MG63 (cell line): ENCODE measurements at places on chromosomes 16 and 17. TPM values are rescaled to one million over a fixed set of nuclear protein-coding genes. Genes with fewer than 3 reads are reported as not detected.

DNA sequence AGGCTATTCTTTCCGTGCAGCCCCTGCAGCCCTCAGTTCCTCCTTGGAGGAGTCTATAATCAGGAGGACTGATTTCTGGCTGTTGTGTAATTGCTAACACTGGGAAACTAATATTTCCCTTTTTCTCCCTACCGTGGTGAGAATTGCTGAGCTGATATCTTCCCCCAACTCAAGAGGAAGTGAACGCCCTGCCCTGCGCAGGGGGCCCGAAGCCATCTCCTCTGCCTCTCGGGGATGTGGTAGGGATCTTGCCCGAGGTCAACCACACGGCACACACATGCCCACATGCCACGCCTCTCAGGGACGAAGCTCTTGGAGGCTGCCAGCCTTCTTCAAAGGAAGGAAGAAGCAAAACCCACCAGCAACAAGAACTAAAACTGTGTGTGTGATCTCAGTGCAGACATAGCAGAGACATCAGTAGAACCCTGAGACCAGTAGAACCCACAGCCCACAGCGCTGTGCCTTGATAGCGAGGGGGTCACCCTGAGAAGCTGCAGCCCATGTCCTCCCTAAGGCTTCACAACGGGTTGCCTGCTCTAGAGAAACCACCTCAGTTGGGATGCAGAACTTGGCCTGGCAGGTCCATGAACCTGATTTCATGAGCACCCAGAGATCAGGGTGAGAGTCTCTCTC is 8.9 kb upstream of the ULK2 start:
- DNase-seq = no peak

GRCh38 chr16:88967830-88968588 is 9.0 kb downstream of the CBFA2T3 start:
- DNase-seq = no peak

GRCh38 chr16:70689035-70689969 is 3.4 kb upstream of the MTSS2 start:
- no peak for DNase-seq

GRCh38 chr17:36703860-36704266 is 102.5 kb downstream of the MRM1 start:
- DNase-seq = peak; percentile 49

GRCh38 chr17:32396343-32396742 is 46.4 kb downstream of the ZNF207 start:
- no peak for DNase-seq

GRCh38 chr16:77674888-77675287 is 47.4 kb upstream of the NUDT7 start:
- DNase-seq = no peak

DNA sequence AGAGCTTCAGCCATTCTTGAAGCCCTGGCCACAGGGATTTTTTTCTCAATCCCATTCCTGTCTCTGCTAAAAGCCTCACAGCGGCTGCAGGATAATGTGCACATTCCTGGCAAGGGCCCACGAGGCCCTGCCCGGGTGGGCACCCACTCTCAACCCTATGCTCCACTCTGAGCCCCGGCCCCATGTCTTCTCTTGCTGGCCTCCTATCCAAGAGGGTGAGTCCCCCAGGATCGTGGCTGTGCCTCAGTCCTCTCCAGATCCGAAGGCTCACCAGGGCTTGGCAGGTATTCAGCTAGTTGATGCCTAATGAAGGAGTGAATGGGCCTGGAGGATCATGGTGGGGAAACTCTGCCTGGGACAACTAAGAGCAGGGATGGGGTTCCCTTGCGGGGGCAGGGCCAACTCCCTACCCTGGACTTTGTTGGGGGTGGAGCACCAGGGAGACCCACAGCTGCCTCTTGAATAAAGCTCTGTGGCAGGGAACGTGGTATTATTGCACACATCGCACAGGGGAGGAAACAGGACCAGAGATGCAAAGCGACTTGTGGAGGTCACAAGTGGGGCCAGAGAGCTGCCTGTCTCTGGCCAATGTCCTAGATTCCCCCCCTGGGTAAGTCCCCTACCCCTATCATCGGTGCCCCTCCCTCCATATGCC is 5.4 kb downstream of the ARHGAP27 start:
- no peak for DNase-seq

DNA sequence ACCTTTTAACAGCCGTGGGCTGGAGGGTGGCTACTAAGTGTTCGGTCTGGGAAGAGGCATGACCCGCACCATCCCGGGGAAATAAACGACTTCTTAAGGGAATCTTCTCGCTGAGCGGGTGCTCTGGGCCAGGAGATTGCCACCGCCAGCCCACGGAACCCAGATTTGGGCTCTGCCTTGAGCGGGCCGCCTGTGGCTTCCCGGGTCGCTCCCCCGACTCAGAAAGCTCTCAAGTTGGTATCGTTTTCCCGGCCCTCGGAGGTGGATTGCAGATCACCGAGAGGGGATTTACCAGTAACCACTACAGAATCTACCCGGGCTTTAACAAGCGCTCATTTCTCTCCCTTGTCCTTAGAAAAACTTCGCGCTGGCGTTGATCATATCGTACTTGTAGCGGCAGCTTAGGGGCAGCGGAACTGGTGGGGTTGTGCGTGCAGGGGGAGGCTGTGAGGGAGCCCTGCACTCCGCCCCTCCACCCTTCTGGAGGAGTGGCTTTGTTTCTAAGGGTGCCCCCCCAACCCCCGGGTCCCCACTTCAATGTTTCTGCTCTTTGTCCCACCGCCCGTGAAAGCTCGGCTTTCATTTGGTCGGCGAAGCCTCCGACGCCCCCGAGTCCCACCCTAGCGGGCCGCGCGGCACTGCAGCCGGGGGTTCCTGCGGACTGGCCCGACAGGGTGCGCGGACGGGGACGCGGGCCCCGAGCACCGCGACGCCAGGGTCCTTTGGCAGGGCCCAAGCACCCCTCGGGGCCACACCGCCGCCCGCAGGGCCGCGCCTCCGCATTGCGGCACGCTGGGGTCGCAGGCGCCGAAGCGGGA is 3.6 kb upstream of the CBX4 start:
- no peak for DNase-seq

DNA sequence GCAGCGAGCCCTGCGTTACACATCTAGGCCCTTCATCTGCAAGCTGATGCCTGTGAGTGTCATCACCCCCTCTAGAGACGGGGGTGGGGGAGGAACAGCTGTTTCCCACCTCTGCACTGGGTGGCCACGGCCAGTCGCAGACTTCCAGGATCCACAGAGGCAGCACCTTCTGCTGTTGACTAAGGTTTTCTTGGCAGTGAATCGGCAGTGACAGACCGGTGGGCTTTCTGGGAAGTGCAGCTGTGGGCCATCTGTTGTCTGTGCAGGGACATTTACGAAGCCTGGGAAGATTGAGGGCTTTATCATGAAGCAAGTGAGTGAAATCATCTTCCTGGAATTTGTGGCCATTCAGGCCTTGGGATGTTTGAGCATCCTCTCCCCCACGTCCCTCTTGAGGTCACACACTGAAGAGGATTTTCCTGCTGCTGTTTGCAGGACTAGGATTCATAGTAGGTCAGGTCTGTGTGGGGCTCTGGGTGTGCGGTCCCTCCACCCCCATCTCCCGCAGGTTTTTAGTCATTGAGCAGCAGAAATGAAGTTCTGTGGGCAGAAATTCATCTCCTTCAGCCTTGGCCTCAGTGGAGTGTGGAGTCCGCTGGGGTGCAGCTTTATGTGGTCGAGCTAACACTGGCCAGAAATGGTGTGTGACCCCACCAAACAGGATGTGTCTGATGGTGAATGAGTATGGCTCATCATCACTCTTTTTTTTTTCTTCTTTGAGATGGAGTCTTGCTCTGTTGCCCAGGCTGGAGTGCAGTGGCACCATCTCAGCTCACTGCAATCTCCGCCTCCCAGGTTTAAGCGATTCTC is 12.0 kb downstream of the PGS1 start:
- DNase-seq = peak; percentile 77

DNA sequence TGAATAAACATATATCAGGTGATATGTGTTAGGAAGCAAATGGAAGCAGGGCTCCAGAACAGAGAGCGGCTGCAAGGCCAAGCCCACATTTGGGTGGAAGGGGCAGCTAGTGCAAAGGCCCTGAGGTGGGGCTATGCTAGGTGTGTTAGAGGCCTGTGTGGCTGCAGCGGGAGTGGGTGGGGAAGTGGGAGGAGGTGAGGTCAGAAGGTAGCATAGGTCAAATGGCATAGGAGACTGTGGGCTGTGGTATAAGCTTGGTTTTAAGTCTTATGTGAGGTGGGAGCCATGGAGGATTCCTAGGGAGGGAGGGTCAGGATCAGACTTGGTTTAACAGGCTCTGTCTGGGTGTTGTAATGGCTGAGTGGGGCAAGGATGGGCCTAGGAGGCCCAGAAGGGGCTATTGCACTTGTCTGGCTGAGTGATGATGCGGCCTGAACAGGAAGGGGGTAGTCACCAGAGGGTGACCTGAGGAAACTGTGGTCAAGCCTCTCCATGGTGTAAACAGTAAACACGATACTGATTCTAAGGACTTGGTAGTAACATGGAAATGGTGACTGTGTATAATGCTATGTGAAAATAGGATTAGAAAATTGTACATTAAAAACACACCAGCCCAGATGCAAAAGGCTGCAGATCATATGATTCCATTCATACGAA is 31.1 kb downstream of the RAI1 start:
- DNase-seq = no peak

DNA sequence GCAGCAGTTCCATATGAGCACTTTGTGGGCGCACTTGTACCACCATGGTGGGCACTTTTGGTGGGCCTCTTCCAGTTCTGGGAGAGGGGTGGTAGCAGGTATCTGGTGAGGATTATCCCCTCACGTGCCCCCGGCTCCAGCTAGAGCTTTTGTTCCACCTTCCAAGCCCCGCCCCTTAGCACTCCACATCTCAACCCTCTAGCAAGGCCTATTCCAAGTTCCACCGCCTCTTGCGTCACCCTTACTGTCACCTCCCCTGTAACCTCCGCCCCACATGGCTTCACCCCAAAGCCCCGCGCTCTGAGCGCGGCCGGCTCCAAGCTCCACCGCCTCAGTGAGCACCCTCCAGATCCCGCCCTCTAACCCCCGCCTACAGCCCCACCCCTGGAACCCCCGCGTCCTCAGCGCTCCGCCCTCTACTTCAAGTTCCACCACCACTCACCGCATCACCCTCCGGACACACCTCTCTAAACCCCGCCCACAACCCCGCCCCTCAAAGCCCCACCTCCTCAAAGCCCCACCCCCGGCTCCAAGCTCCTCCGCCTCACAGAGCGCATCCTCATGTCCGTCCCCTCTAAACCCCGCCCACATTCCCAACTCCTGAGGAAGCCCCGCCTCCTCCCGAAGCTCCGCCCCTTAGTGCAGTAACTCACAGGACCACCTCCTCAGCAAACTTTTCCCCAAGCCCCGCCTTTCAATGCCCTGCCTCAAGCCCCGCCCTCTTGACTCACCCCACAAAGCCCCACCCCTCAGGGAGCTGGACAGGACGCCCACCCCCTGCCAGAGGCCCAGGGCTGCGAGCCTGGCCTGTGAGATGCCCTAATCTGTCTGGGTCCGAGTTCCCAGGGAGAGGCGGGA is 11.1 kb downstream of the SCN4A start:
- DNase-seq = peak; percentile 74

DNA sequence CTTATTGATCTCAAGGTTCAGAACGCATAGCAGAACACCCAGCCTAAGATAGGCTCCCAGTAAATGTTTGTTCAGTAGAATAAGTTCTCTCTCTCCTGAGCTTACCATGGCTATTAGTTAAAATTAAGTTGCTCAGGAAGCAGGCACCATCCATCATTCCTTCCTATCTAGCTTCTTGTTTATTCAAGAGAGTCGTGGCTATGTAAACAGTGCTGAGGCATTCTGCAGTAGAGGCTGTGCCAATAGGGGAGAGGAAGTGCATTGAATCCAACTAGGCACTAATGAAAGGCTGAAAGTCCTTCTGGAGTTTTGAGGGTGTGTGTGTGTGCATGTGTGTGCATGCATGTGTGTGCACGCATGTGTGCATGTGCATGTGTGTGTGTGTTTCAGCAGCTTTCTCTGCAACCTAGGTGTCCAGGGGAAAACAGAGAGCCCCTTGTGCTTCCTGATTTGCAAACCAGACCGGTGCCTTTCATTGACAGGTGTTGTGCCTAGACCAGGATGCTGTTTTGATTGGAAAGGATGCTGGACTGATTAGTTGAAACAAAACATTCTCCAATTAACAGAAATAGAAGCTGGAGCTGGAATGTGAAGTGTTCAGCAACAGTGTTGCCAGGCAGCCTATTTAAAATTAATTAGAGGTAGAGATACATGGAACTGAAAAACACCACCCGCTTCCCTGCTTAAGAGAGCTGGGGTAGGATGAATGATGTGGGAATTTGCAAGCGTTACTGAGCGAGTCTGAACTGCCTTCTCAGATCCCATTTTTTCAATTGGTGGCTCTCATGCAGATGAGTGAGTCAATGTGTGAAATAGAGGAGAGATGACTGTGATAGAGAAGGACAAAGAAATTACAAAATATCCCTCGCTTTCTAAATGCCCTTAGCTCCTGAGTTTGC is 103.3 kb upstream of the CLEC3A start:
- DNase-seq = no peak

DNA sequence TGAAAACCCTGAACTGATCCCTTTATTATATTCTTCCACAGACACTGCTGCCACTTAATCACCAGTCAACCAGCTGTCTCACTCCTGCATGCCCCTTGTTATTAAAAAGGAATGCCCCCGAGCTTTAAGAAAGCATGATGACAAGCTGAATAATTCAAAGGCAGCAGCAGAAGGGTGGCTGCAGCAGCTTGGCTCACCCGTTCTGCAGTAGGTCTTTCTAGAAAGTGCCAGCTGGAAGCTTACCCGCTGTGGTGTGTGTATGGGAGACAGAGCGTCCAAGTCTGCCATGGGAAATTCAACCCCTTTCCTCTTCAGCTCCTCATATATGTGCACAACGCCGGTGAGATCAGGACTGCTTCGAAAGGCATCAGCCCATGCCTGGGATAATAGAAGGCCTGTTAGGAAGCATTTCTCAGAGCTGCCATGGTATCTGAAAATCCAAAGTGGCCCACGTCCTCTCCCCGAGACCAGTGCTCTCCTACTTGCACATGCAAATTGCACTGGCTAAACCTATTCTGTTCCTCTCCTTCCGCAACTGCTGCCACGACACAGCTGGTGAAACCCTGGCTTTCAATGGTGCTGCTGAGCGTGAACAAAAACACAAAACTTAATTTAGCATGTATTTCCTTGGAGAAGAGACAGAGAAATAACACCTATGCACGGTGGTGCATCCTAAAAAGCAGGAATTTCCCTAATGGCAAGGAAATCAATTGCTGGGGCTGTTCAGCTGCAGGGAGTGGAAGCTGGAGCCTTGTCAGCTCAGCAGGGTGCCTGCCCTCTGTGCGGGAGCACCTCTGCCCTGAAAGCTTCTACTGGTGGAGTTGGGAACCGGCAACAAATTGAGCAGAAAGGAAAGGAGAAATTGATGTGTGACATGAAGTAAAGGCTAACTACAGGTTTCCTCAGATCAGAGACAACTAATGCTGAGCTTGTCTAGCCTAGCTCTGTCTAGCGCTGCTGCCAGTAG is 47.9 kb upstream of the SREBF1 start:
- no peak for DNase-seq

DNA sequence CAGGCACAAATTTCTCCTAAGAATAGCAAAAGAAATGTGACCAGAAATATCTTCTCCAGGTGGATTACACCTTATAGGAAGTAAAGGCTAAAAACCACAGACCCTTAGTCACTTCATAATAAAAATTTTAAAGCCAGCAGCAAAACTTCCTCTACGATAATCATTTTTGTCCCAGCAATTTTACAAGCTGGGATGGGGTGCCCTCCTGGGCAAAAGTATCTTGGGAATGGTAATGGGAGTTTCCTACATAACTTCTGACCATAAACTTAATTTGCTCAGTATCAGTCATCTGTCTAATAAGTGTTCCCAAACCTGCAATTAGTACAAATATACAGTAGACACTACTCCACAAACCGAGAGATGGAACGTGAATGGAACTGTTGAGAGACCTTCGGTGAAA is 3.0 kb downstream of the PHF12 start:
- no peak for DNase-seq

Gene COQ9
- total RNA-seq = 133 and 193 TPM in 2 replicates

Gene ULK2
- total RNA-seq = 12.0 and 13.8 TPM in 2 replicates

Gene PIRT
- total RNA-seq = not detected in 2 replicates

Gene AIPL1
- total RNA-seq = not detected in 2 replicates

Gene SSTR5
- not detected in 2 replicates for total RNA-seq

Gene FBXW10
- total RNA-seq = not detected in 2 replicates
